ENCODE measurements at places on chromosomes 4 and X.

DNA sequence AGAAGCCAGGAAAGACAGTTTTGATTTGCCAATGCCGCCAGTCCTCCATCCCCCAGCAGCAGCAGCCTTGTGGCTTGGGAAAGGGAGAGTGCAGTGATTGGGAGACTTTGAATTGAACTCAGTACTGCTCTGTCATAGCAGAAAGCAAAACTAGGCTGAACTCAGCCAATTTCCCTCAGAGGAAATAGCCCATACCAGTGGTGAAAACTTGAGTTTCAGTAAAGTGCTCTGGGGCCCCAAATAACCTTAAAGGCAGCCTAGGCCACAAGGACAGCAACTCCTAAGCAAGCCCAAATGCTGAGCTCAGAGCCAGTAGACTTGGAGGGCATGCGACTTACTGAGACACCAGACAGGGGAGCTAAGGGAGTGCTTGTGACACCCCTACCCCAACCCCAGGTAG is 2.0 kb upstream of the PROM1 start:
- peaks cover 99% of the 10 kb centered on the region for H3K27me3 ChIP-seq
- no peaks in the 10 kb centered on the region for H3K36me3 ChIP-seq
- H3K4me3 ChIP-seq = no peak overlapping the region
- H3K4me1 ChIP-seq = peaks cover 10% of the 10 kb centered on the region
- no peak overlapping the region for H3K27ac ChIP-seq

- peaks cover 32% of the 10 kb centered on the region for H3K27me3 ChIP-seq
- no peak for DNase-seq
- H3K27ac ChIP-seq = no peak overlapping the region
- H3K4me1 ChIP-seq = no peaks in the 10 kb centered on the region
Observed at GRCh38 chrX:24945009-24945408, 70.8 kb downstream of the ARX start.

- DNase-seq = no peak
- H3K27ac ChIP-seq = no peak overlapping the region
- H3K36me3 ChIP-seq = peaks cover 7% of the 10 kb centered on the region
- no peaks in the 10 kb centered on the region for H3K27me3 ChIP-seq
- H3K4me1 ChIP-seq = peaks cover 5% of the 10 kb centered on the region
Observed at GRCh38 chrX:48515842-48516241, 5.8 kb upstream of the EBP start.

- peaks cover 28% of the 10 kb centered on the region for H3K4me1 ChIP-seq
- H3K36me3 ChIP-seq = peaks cover 25% of the 10 kb centered on the region
- H3K4me3 ChIP-seq = no peak overlapping the region
- H3K27ac ChIP-seq = no peak overlapping the region
Observed at GRCh38 chrX:155888139-155888538, 7.0 kb downstream of the VAMP7 start.

DNA sequence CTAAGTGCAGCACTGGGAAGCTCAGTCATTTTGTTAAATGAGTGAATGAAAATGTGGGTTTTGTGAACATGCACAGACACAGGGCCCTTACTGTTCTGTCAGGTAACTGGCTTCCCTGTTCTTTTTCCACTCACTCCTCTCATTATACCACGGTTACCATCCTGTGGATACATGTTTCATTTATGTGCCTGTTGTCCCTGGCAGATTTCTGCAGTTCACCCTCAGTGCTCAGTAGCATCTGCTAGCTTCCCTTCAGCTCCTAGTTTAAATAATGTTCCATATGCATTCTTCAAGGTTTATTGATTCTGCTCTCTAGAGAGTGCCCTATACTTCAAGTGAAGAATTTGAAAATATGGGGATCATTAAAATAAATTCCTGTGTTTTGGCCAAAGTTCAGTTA is 1634.3 kb upstream of the ADGRL3 start:
- no peak overlapping the region for H3K27ac ChIP-seq
- H3K36me3 ChIP-seq = no peaks in the 10 kb centered on the region
- H3K27me3 ChIP-seq = no peaks in the 10 kb centered on the region

GRCh38 chr4:4308800-4309441 is 18.9 kb downstream of the ZBTB49 start:
- DNase-seq = no peak
- H3K36me3 ChIP-seq = peaks cover 42% of the 10 kb centered on the region
- H3K27ac ChIP-seq = no peak overlapping the region
- no peak overlapping the region for H3K4me3 ChIP-seq

GRCh38 chrX:65985922-65986588 is 53.8 kb downstream of the VSIG4 start:
- peak; percentile 70 for DNase-seq
- H3K27me3 ChIP-seq = no peaks in the 10 kb centered on the region
- no peak overlapping the region for H3K27ac ChIP-seq
- peaks cover 6% of the 10 kb centered on the region for H3K4me1 ChIP-seq

GRCh38 chr4:173508386-173509035 is 21.5 kb downstream of the HAND2 start:
- no peaks in the 10 kb centered on the region for H3K36me3 ChIP-seq
- H3K4me3 ChIP-seq = no peak overlapping the region
- H3K4me1 ChIP-seq = no peaks in the 10 kb centered on the region
- no peak overlapping the region for H3K27ac ChIP-seq

GRCh38 chrX:139734996-139735395 is 27.0 kb upstream of the MCF2 start:
- no peaks in the 10 kb centered on the region for H3K27me3 ChIP-seq
- no peak overlapping the region for H3K4me3 ChIP-seq
- H3K4me1 ChIP-seq = no peaks in the 10 kb centered on the region
- no peak overlapping the region for H3K27ac ChIP-seq

DNA sequence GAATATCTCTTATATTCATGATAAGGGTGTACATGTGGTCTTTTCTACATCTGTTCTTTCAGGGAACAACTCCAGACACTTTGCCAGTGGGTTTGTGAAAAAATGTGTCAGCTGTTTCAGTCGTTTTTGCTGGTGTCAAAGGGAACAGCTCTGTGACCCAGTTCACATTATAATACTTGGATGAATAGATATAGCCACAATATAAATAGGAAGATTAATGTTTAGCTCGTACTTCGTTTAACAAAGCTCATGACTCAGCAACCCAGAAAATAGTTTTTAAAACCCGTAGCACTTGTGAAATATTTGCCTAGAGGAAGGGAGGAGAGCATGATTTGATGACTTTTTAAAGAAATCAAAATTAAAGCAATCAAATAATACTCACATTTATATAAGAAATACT is 7.9 kb downstream of the LIAS start:
- peaks cover 63% of the 10 kb centered on the region for H3K36me3 ChIP-seq
- H3K27me3 ChIP-seq = no peaks in the 10 kb centered on the region
- DNase-seq = no peak
- peak overlapping the region; percentile 46 for H3K27ac ChIP-seq
- no peak overlapping the region for H3K4me3 ChIP-seq

DNA sequence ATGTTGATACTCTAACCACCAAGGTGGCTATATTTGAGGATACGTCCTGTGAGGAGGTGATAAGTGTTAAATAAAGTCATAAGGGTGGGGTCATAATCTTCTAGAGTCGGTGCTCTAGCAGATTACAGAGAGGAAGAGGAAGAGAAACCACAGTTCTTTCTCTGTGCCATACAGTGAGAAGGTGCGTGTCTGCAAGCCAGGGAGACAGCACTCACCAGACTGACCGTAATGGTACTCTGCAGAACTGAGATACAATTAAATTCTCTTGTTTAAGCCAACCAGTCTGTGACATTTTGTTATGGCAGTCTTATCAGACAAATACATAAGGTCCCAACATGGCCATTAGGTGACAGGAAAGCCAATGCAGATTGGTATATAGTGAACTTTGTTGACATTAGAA is 480.9 kb upstream of the IGFBP7 start:
- H3K4me3 ChIP-seq = no peak overlapping the region
- DNase-seq = no peak
- H3K4me1 ChIP-seq = no peaks in the 10 kb centered on the region
- H3K27ac ChIP-seq = no peak overlapping the region
- no peaks in the 10 kb centered on the region for H3K36me3 ChIP-seq

- H3K4me3 ChIP-seq = peak overlapping the region; percentile 61
- H3K27ac ChIP-seq = peak overlapping the region; percentile 21
- H3K27me3 ChIP-seq = peaks cover 33% of the 10 kb centered on the region
- H3K4me1 ChIP-seq = peaks cover 13% of the 10 kb centered on the region
- DNase-seq = no peak
Observed at GRCh38 chrX:53440101-53440500, 5.9 kb upstream of the HSD17B10 start.

DNA sequence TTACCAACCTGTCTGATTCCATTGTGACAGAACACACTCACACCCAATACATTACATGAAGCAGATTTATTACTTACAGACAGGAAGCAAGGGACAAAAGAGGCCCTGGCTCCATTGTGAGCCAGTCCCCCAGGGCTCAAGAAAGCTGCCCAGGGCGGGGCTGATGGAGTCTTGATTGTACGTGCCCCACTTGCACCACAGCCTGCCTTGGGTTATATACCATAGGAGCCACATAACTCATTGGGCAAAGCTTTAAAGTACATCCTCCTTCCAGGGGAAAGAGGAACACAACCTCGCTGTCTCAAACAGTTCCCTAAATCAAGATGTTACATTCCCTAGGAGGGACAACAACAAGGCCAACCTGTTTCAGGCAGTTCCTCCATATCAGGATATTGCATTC is 3.4 kb upstream of the ZRSR2 start:
- H3K4me1 ChIP-seq = no peaks in the 10 kb centered on the region
- no peaks in the 10 kb centered on the region for H3K27me3 ChIP-seq
- no peak overlapping the region for H3K27ac ChIP-seq
- DNase-seq = no peak

DNA sequence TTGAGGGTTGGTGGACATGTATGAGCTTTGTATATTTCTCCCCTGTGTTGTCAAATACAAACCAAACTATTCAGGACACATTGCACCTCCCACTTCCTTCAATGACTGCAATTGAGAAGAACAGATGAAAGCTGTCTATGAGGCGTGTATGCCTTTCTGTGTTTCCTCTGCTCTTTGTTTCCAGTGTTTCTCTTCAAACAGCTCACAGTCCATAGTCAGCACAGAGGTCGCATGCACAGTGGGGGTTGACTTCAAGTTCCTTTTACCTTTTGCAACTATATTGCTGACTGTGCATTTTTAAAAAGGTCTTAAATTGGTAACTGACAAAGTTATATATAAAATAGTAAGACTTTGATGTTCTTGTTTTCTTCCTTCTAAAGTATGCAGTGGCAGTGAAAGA is 957.8 kb downstream of the C4orf33 start:
- H3K27me3 ChIP-seq = no peaks in the 10 kb centered on the region
- no peaks in the 10 kb centered on the region for H3K4me1 ChIP-seq
- no peak overlapping the region for H3K4me3 ChIP-seq
- DNase-seq = no peak

GRCh38 chr4:152041295-152041694 is 280.5 kb upstream of the GATB start:
- no peak overlapping the region for H3K27ac ChIP-seq
- DNase-seq = no peak
- no peaks in the 10 kb centered on the region for H3K4me1 ChIP-seq
- H3K36me3 ChIP-seq = no peaks in the 10 kb centered on the region
- H3K27me3 ChIP-seq = no peaks in the 10 kb centered on the region

DNA sequence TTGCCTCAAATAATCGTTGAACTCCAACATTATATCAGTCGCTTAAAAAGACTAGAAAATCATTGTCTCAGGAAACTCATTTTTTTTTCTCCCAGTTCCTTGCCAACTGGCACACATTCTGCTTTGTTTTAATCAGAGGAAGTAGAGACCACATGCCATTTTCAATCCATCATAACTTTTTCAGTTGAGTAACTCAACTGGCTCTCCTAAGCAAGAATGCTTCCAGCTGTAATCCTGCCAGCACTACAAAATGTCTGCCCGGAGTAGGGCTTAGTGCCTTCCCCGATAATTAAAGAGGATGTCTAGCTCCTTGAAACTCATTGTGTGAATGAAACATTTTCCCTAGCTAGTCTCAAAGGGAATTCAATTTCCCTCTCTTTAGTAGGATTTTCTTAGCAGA is 33.0 kb downstream of the FREM3 start:
- peak; percentile 74 for DNase-seq
- H3K27me3 ChIP-seq = peaks cover 18% of the 10 kb centered on the region
- H3K36me3 ChIP-seq = no peaks in the 10 kb centered on the region

GRCh38 chrX:68824152-68824433 is 4.7 kb upstream of the EFNB1 start:
- H3K27ac ChIP-seq = no peak overlapping the region
- H3K4me1 ChIP-seq = peaks cover 14% of the 10 kb centered on the region
- no peak overlapping the region for H3K4me3 ChIP-seq
- H3K27me3 ChIP-seq = peaks cover 37% of the 10 kb centered on the region

GRCh38 chr4:19151684-19152083 is 1100.0 kb upstream of the SLIT2 start:
- H3K36me3 ChIP-seq = peaks cover 6% of the 10 kb centered on the region
- DNase-seq = no peak

- H3K27me3 ChIP-seq = no peaks in the 10 kb centered on the region
- H3K36me3 ChIP-seq = no peaks in the 10 kb centered on the region
- H3K4me1 ChIP-seq = no peaks in the 10 kb centered on the region
- no peak overlapping the region for H3K27ac ChIP-seq
- H3K4me3 ChIP-seq = peak overlapping the region; percentile 11
Observed at GRCh38 chrX:17788439-17788838, 51.1 kb downstream of the SCML1 start.

DNA sequence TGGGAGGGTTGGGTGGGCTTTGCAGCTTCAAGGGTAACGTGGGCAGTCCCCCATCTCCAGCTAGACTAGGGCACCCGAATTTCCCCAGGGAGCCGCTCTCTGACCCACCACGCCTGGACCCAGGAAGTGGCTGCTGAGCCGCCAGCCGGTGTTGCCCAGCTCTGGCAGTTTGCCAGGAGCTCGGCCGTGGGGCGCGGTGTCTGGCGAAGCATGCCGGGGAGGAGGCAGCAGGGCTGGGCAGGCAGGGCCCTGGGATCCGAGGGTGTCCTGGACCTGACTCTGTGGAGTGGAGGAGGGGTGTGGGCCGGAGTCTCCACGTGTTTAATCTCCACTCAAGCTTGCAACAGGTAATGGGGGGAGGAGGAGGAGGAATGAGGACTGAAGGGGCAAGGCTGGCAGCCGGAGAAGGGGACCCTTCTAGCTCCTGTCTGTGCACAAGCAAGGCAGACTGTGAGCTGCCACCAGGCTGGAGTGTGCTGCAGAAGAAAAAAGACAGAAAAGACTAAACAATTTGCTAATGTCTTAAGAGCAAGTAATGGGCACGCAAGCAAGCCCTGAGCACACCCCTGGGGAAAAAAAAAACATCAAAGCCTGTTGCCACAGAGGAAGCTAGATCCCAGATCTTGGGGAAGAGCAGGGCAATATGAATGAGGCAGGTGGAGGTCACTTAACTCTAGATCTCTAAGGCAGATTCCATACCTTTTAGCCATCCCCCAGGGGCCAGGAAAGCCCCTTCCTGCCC is 2.4 kb downstream of the LONRF3 start:
- DNase-seq = peak; percentile 65
- H3K4me1 ChIP-seq = peaks cover 7% of the 10 kb centered on the region
- H3K4me3 ChIP-seq = peak overlapping the region; percentile 74
- H3K36me3 ChIP-seq = peaks cover 5% of the 10 kb centered on the region
- H3K27me3 ChIP-seq = peaks cover 26% of the 10 kb centered on the region

- peaks cover 38% of the 10 kb centered on the region for H3K27me3 ChIP-seq
- no peak overlapping the region for H3K27ac ChIP-seq
- no peaks in the 10 kb centered on the region for H3K4me1 ChIP-seq
- no peak for DNase-seq
- H3K4me3 ChIP-seq = no peak overlapping the region
Observed at GRCh38 chrX:37658343-37659030, 27.1 kb upstream of the XK start.
